ENCODE measurements at places on chromosomes 7 and 10.

DNA sequence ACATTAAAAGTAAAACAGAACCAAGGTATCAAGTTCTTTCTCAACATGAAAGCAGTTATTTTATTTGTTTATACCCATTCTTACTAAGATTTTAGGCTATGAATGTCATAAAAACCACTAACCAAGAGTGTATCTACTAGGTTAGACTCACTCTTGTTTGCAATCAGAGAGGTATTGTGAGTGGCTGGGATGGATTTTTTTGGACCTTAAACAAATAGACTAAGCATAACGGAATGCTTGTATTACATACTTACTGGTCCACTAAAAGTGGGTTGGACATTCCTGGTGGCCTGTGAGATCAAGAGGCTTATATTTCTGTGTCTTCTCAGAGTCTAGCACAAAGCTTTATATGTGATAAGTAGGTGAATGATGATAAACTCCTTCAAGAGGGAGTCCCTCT is 32.6 kb upstream of the CBLL1 start:
- DNase-seq: no peak

DNA sequence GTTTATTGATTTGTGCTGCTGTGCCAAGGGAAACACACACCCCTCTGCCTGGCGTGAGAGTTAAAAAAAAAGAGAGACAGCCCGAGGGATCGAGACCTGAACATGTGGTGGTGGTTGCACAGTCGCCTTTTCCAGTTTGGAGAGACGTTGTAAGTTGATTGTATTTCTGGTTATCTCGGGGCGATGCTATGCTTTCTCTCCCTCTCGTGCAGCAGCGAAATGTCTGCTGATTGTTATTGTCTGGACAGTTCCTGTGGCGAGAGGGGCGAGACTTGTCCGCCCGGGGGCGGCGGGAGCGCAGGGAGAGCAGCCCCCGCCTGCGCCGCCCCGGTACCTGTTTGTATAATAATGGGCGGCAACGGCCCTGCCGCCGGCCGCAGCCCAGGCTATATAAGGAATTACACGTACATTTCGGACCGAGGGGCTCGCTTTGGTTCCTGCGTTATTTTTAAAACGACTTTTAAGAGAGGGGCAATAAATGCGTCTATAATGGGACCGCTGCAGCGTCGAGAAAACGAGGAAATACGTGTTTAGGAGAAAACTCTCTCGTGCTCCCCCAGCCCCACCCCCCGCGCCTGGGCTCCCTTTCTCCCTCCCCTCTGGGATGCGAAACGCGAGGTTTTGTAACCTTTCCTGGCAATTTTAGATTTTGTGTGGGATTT is 1.7 kb downstream of the ZEB1 start:
- DNase-seq: peak; percentile 47

DNA sequence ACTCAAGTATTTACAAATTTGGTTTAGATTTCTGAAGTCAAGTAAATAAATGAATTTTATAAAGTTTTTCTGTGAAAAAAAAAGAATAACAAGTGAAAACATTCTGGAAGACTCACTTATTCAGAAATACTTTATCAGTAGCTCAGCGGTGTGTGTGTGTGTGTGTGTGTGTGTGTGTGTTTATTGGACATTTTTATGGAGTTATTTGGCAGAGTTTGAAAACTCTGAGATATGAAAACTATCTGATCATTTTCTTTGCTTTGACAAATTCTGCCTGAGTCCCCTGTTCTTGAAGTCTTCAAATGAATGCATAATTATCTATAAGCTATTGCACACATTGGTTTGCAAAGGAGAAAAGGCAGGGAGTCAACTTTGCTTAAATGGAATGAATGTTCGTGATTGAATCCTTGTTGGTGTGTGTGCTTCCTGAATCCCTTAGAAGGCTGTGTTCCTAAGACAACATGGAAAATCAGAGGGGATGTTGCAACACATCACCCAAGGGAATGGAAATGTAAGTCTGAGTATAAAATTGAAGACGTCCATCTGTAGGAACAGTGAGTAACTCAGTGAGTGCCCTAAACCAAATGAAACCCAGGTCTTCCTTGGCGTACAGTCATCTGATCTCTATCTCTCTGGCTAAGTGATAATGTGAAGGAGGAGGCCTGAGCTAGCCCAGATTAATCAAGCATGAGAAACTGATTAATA is 160.9 kb downstream of the REEP3 start:
- no peak for DNase-seq

- DNase-seq: no peak
These were observed 159.1 kb downstream of the ARHGAP12 start for GRCh38 chr10:31769564-31769963.

GRCh38 chr10:31319602-31320549 is 860 bp downstream of the ZEB1 start:
- DNase-seq: peak; percentile 29

GRCh38 chr10:59791601-59792000 is 38.3 kb upstream of the MRLN start:
- DNase-seq: no peak

DNA sequence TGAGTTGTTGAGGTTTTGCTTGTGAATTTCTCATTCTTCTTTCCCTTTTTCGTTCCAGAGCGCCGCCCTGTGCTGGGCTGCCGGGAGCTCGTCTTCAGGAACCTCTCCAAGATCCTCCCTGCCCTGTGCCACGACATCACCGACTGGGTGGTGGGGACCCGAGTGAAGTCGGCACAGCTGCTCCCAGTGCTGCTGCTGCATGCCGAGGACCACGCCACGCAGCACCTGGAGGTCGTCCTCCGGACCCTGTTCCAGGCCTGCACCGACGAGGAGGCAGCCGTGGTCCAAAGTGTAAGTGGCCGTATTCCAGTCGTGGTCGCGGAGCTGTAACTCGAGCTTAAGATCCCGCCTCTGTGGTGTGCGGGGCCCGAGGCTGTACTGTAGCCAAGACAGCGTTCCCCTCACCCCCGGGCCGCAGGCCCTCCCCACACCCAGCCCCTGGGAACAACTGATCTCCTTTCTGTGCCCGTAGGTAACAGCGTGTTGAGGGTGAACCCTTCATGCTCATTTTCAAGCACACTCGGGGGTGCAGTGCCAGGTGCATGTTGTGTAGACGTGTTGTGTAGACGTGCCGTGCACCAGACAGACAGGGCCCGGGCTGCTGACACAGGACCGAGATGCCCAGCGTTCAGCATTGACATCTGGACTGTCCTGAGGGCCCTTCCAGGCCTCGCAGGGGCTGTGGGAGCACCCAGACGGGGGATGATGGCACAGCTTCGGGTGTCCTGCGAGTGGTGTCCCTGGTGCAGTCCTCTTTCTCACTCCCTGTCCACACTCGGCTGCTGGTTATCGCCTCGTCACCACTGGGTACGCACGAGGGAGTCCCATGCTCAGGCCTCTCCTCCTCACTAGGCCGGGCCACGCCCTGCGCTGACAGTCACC is 27.7 kb upstream of the PRKAR1B start:
- DNase-seq: no peak

- peak; percentile 9 for DNase-seq
These were observed 338.5 kb upstream of the FOXK1 start for GRCh38 chr7:4343272-4344247.

GRCh38 chr7:157827045-157827862 is 490.4 kb downstream of the DNAJB6 start:
- no peak for DNase-seq

DNA sequence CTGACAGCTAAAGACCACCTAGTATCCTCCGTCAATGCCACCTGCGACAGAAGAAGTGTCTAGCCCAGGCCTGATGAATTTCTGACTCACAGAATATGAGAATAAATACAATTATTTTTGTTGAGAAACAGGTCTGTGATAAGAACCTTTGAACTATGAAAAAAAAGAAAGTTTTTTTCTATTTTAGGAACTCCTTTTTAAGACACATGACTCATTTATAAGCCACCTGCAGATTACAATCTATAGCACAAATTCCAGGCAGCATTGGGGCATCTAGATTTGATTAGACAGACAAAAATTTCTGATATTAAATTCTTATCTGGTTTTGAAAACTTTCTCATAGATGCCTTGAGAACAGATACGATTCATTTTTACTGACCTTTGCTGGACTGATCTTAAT is 256.7 kb upstream of the LYZL1 start:
- DNase-seq: no peak

GRCh38 chr10:77068969-77069368 is 568.6 kb downstream of the KCNMA1 start:
- DNase-seq: no peak

- DNase-seq: no peak
These were observed 1.6 kb downstream of the PHTF2 start for GRCh38 chr7:77800158-77800557.

DNA sequence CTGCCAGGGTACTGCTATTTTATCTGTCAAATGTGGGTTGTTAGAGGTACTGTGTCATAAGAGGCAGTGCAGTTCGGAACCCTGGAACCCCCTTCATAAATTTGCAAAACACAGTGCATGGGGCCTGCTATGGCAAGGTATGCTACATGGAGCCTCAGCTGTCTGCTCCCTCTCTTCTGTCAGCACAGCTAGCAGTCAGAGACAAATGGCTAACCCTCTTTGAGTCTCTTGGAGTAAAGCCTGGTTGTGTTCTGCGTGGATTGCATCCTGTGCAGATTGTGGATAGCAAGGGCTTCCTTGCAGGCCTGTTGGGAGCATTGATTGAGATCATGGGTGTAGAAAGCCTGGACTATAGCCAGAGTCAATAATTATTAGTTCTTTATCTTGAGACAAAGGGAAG is 397.8 kb downstream of the AUTS2 start:
- no peak for DNase-seq

DNA sequence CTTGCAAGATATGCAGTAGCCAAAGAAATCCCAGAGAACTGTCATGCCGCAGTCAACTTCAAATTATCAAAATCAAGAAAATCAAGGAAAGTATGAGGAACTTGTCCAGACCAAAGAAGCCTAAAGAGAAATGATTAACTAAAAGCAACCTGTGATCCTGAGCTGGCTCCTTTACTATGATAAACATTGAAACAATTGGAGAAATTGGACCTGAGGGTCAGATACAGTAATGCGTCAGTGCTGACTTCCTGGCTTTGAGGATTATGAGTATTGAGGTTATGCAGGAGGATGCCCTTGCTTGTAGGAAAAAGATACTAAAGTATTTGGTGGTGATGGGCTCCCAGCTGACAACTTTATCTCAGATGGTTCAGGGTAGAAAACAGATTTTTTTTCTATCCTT is 324.7 kb upstream of the AKR1E2 start:
- no peak for DNase-seq

GRCh38 chr10:28211759-28212158 is 91.1 kb downstream of the MPP7 start:
- DNase-seq: no peak

GRCh38 chr10:12766223-12766622 is 235.3 kb downstream of the CCDC3 start:
- no peak for DNase-seq

- no peak for DNase-seq
These were observed 16.7 kb downstream of the LRRN3 start for GRCh38 chr7:111107579-111107978.

GRCh38 chr10:84267503-84268126 is 22.8 kb downstream of the RGR start:
- peak; percentile 50 for DNase-seq

GRCh38 chr7:139798221-139798620 is 20.4 kb upstream of the HIPK2 start:
- no peak for DNase-seq

GRCh38 chr7:103766660-103767059 is 222.8 kb downstream of the RELN start:
- no peak for DNase-seq

DNA sequence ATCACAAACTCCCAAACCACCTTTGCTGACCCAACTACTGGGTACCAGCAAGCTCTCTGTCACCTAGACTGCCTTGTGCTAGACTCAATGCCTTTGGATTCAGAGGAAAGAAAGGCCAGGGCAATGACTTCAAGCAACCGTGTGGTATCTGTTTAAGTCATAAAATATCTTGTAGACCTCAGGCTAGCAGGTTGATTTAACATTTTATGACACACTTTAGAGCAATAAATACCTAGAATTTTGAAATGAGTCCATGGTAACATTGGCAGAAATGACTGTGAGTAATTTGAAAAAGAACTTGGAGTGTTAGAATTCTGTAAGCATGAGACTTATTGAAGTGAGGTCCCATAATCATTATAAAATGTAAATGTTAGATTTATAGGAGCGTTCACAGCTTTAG is 87.2 kb downstream of the TWIST1 start:
- DNase-seq: no peak

- no peak for DNase-seq
These were observed 141.3 kb downstream of the CFTR start for GRCh38 chr7:117621075-117621618.

GRCh38 chr7:81383846-81384245 is 386.0 kb downstream of the HGF start:
- no peak for DNase-seq

- DNase-seq: no peak
These were observed 37.1 kb downstream of the WIPI2 start for GRCh38 chr7:5226921-5227785.

DNA sequence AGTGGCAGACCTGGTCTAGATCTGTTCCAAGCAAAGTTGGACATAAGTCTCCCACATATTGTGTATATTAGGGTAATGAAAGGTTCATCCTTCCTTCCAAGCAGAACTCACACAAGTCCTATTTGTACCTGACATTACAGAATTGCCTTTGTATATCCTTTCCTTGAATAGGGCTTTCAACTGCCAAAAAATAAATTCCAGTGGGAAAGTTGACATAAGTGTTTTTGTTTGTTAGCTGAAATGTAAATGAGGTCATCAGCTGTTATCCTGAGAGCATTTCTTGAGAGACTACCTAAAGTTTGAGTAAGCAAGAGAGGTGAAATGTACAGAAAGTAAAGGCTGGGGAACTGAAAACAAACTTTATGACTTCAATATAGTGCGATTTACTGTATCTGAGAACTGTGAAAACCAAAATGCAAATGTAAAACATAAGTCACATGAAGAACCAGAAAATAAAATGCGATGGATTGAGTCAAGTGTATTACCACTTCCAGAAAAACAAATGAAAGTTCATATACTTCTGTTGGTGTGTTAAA is 527.3 kb upstream of the SEMA3D start:
- DNase-seq: no peak

GRCh38 chr7:139602143-139602722 is 78.7 kb downstream of the CLEC2L start:
- no peak for DNase-seq

DNA sequence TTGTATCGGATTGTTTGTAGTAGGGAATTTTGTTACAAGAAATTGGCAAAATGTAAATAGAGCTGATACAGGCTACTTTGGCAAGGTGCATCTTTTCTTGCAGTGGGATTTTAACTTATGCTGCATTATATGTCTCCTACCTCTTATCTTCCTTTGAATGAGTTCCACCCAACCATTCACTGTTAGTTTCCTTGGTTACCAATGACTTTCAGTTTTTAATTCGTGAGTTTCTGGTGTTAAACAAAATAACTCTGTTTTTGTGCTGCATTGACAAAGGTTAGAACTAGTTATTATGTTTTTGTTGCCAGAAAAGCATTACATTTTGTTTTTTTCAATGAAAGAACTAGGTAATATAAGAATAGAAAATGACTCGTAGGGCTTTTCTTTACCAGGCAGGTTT is 327.2 kb downstream of the LHFPL3 start:
- DNase-seq: no peak
